ENCODE measurements at places on chromosomes 4 and X.

- no peak for DNase-seq
These were observed 19.7 kb downstream of the QDPR start for GRCh38 chr4:17492058-17492741.

GRCh38 chr4:85128246-85129204 lies 162.0 kb upstream of the WDFY3 start:
- DNase-seq: no peak

DNA sequence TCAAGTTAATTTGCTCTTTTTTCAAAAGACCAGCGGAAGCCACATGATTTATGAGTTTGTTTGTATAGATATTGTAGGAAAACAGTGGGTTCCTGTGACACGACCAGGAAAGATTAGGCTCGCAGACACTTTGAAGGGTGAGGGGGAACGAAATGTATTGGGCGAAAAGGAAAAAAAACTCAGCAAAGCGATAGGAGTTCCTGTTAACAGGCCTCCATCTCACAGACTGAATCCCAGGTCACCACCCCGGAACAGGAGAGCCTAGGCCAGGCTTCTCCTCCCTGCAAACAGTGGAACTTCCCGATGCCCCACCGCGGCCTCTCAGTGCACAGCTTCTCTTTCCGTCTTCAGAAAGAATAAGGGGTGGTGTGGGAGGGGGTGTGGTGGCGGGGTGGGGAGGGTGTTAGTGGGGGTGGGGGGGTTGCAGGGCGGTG lies 181.8 kb upstream of the GPRIN3 start:
- no peak for DNase-seq

- no peak for DNase-seq
These were observed 95.1 kb downstream of the MAD2L1 start for GRCh38 chr4:119971431-119972084.

GRCh38 chr4:6731780-6732179 lies 15.8 kb downstream of the BLOC1S4 start:
- DNase-seq: no peak

GRCh38 chr4:111556141-111556781 lies 589.0 kb upstream of the FAM241A start:
- no peak for DNase-seq

- DNase-seq: no peak
These were observed 504.4 kb upstream of the FAT1 start for GRCh38 chr4:187227907-187228704.

GRCh38 chr4:185654311-185654710 lies 119.0 kb upstream of the PDLIM3 start:
- DNase-seq: no peak

Data from stimulated activated CD8-positive, alpha-beta memory T cell treated with anti-CD3 and anti-CD28 coated beads, Interleukin-12 subunit alpha, Interleukin-12 subunit beta, amount 100 ng/mL, for 1 hour (primary cell).